ENCODE measurements at places on chromosomes 7 and 10. TPM values are rescaled to one million over a fixed set of nuclear protein-coding genes. Genes with fewer than 3 reads are reported as not detected.

MORN4 gene
- total RNA-seq = 11.8 TPM

NME8 gene
- total RNA-seq = not detected

GRCh38 chr7:140641524-140642195, 1.0 kb upstream of the DENND2A start:
- peak; percentile 60 for DNase-seq
- H3K4me1 ChIP-seq = peaks cover 34% of the 10 kb centered on the region
- H3K27ac ChIP-seq = peak overlapping the region; percentile 70
- no peaks in the 10 kb centered on the region for H3K36me3 ChIP-seq
- H3K4me3 ChIP-seq = peak overlapping the region; percentile 47

- no peak for DNase-seq
- H3K27me3 ChIP-seq = no peaks in the 10 kb centered on the region
- peak overlapping the region; percentile 95 for H3K27ac ChIP-seq
- H3K4me3 ChIP-seq = no peak overlapping the region
- H3K4me1 ChIP-seq = peaks cover 39% of the 10 kb centered on the region
Observed at GRCh38 chr7:151688236-151688780, 168.6 kb upstream of the RHEB start.

DNA sequence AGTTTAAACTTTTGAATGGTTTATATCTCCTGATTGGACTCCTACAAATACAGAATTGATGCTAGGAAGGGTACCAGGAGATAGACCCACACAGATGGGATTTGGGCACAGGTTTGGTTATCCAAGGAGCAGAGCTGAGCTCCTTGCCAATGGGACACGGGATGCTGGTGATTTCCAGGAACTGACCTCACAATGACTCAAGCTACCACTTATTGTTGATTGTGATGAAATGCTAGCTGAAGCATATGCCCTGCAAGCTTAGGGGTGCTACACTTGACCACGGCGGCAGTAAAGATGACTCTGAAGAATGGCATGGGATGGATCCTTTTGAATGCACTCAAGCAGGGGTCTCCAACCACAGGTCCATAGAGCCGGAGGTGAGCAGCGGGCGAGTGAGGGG, 45.5 kb upstream of the VKORC1L1 start:
- no peak overlapping the region for H3K27ac ChIP-seq
- no peak for DNase-seq
- H3K4me1 ChIP-seq = no peaks in the 10 kb centered on the region
- no peaks in the 10 kb centered on the region for H3K36me3 ChIP-seq
- no peaks in the 10 kb centered on the region for H3K27me3 ChIP-seq
- no peak overlapping the region for H3K4me3 ChIP-seq

Measured in chondrocyte (in vitro differentiated cells).